Memory B cell (primary cell): ENCODE measurements at places on chromosomes 2 and 18.

DNA sequence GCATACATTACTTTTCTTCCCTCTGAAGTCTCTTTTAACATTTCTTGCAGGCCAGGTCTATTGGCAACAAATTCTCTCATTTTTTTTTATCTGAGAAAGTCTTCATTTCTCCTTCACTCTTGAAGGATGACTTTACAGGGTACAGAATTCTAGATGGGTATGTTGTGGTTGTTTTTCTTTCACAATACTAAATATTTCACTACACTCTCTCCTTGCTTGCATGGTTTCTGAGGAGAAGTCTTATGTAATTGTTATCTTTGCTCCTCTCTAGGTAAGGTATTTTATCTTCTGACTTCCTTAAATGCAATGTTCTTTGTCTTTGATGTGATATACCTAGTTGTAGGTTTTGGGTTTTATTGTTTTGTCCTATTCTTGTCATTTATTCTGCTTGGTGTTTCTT, 371.1 kb downstream of the FIGN start:
- no peak for DNase-seq

DNA sequence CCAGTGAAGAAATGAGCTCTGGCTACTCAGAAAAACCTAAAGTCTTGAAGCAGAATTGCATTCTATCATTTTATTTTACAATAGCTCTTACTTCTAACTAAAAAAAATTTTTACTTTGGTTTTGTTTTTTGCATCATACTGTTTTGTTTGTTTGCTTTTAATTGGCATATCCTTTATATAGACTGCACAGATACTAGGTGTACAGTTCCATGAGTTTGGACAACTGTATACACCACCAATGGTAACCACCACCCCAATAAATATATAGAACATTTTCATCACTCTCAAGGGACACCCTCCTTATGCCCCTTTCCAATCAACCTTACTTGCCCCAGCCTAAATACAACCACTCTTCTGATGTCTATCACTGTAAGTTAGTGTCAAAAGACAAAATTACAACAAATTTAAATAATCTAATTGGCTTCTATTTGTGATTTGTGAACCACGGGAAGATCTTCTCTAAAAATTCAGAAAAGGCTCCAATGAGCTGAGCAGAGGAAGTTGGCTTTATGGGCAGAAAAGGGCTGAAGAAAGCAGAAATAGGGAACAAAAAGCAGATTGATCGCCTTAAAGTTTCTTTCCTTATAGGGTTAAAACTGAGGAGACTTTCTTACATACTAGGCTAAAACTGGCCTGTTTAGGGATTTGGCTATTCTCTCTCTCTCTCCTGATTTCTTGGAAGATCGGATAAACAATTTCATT, 22.2 kb upstream of the SOS1 start:
- no peak for DNase-seq

- DNase-seq: no peak
These were observed 84.0 kb upstream of the BOD1L2 start for GRCh38 chr18:57062844-57063243.

DNA sequence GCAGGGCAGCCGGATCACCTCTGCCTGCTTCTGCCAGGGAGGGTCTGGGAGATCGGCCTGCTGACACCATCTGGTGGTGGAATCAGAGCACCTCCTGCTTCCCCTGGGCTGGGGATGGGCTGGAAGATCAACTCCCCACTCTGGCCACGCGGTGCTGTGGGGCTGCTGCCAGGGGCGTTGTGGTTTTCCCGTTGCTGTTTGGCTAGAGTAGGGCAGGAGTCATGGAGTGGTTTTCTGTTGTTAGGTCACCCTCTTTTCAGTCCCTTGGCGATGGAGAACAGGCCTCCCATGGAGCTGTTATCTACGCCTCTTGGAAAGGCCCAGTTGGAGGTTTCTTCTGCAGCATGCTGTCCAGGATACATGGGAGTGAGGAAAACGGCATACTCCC, 15.2 kb downstream of the BCL2L11 start:
- DNase-seq: no peak

GRCh38 chr18:46338205-46338604, 234.0 kb downstream of the HAUS1 start:
- DNase-seq: no peak

DNA sequence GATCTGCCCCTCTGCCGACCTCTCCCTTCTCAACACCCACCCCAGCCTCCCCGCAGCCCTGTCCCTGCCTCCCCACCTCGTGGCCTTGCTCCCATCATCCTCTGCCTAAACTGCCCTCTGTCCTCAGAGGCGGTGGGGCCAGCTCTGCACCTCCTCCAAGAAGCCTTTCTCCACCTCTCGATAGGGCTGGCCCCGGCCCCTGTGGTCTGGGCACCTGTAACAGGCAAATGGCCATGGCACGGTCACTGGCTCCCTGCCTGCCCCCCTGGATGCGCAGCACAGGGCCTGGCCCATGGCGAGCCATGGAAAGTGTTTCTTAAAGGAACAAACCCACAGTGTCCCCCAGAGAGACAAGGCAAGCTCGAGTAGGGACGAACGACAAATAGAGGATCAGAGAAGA, 42.0 kb downstream of the MYO7B start:
- DNase-seq: no peak

GRCh38 chr2:17599617-17600016, 59.1 kb downstream of the VSNL1 start:
- no peak for DNase-seq

DNA sequence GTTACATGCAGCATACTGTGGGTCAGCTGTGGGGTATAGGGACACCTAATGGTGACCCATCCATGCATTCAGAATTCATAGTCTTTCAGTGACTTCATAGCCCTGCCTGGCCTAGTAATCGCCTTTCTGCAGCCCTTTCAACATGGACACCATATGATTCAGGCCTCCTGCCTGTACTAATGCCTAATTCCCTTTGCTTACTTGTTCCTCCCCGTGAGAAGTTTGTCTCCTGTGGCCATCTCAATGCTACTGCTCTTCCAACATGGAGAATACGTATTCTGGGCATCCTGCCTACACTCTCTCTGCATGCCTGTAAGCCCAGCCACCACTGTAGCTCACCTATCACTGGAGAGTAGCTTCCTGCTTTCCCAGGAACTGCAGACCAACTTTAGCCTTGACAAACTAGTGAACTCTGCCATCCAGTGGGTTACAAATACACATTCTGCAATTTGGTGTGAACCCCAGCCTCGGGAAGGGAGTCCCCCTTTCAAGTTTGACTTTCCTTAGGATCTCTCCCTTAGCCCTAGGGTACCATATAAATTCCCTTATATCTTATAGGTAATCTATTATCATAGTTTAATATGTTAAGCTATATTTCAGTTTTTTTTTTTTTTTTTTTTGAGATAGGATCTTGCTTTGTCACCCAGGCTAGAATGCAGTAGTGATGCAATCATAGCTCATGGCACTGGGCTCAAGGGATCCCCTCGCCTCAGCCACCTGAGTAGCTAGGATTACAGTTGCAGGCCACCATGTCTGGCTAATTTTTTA, 22.3 kb downstream of the M1AP start:
- no peak for DNase-seq

DNA sequence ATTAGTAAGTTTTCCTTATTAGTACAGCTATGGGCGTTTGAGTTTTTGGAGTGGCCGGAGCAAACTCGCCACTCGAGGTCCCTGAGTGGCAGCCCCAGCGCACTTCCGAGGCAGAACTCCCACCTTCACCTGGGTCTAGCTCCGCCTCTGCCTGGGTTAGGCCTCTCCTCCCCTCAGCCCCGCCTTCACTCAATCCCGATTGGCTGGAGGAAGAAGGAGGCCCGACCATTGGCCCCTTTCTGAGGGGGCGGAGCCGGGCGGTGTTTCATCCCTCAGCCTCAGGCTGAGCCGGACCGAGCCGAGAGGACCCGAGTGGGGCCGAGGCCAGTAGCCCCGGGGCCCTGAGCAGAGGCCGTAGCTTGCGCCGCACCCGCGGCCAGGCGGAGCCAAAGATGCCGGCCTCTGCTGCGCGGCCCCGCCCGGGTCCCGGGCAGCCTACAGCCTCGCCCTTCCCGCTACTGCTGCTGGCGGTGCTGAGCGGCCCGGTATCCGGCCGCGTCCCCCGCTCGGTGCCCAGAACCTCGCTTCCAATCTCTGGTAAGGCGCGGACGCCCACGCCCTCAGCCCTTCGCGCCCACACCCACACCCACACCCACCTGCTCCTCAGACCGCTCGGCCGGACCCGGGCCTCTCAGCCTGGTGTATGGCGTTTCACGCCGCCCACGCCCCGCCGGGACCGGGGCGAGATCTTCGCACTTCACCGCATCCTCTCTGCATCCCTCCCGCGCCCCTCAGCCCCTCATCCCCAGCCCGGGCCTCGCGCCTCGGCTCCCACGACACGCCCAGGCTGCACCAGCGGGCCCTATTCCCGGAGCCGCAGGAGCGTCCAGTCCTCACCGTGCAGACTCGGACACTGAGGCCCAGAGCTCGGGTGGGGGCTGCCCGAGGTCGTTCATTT, at the start of gene SEMA4F:
Gene SEMA4F (plus strand): TSS at position 263 of the 898 bp plus-strand sequence. CDS start 130 bp downstream, at position 393.
- peak; percentile 88 for DNase-seq

DNA sequence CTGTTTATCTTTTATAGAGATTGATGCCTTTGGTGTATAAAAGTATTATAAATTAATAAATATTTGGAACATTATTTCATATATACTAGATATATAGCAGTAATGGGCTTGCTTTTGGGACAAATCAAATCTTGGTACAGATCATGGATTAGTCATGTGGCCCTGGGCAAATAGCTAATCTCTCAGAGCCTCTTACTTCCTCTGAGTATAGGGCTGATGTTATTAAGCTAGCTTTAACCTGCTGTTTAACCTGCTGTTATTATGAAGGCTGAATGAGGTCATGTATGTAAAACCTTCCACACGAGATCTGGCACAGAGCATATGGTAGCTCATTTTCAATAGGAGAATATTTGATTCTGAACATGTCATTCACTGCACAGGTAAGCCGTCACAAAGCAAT, 5.7 kb downstream of the ITGB6 start:
- DNase-seq: no peak

DNA sequence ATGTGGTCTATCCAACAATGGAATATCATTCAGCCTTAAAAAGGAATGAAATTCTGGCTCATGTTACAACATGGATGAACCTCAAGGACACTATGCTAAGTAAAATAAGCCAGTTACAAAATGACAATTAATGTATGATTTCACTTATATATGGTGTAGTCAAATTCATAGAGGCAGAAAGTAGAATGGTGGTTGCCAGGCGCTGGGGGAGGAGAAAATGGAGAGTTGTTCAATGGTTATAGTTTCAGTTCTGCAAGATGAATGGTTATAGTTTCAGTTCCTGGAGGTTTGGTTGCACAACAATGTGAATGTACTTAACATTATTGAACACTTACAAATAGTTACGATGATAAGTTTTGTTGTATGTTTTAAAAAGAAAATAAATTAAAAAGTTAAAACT, 79.2 kb upstream of the IL1R2 start:
- peak; percentile 22 for DNase-seq

- DNase-seq: no peak
These were observed 32.0 kb upstream of the MYCN start for GRCh38 chr2:15908371-15908770.

DNA sequence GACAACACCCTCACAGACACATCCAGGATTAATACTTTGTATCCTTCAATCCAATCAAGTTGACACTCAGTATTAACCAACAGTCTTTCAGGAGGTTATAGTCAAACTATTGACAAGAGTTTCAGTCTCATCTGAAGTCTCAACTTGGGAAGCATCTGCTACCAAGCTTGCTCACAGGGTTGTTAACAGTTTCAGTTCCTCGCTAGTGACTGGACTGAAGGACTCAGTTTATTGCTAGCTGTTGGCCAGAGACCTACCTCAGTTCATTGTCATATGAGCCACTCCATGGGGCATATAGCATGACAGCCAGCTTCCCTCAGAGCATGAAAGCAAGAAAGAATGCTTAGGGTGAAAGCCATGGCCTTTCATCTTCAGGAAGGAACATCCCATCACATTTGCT, 228.6 kb downstream of the EPHA4 start:
- DNase-seq: no peak

DNA sequence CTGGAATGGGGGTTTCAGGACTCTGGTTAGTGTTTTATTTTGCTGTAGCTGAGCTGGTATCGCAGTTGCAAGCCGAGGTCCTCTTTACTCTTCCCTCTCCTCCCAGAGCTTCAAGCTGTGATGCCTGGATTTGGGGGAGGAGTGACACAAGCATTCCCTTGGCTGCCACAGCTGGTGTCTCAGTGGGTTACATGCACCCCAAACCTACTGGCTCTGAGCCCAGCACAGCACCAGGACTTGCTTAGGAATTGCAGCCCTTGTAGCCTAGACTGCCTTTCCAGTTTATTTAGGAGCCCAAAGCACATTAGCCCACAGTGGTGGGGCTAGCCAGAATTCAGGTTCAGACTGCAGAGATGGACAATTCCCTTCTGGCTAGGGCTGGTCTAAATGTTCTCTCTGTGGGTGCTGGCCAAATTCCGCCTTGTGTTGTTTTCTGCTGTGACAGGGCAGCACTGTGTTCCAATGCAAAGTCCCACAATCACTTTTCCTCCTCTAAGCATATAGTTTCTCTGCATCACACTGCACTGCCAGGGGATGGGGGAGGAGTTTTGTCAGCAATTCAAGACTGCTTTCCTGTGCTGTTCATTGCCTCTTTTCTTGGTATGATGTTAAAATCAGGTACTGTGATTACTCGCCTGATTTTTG, 122.8 kb downstream of the SLC4A10 start:
- no peak for DNase-seq

- DNase-seq: no peak
These were observed 520.8 kb downstream of the RNF144A start for GRCh38 chr2:7437716-7438632.

DNA sequence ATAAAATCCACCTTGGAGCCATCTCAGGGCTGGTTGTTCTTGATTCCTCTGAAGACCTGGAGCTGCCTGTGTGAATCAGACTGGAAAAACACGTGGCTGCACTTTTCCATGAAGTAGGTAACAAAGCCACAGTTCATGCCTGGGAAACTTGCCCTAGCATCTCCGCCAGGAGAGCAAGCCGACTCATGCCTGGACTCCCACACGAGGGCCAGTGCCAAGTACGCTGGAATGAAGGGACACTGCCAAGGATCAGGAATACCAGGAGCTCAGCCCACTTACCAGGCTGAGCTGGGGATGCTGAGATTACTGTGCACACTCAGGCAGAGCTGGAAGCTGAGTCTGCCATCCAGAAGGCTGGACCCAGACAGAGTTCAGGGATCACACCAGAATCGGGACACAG, 10.9 kb upstream of the FHL2 start:
- no peak for DNase-seq

DNA sequence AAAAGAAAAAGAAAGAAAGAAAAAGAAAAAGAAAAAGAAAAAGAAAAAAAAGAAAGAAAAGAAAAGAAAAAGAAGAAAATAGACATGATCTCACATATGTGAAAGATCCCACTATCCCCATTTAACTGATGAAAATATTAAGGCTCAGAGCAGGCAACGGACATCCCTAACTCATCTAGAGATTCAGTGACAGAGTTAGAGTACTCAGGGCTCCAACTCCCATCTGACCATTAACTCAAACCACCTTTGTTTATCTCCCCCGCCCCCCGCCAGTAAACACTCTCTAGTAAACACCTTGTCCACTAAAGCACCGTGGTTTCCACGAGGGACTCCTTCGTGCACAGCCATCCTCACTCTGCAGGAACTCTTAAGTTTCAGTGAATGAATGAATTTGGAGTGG, 142.9 kb downstream of the TGIF1 start:
- DNase-seq: no peak

- DNase-seq: no peak
These were observed 15.6 kb downstream of the ATOH8 start for GRCh38 chr2:85769236-85769982.
